ENCODE measurements at places on chromosomes 12 and 14.
A peak's percentile ranks its signal among the peaks of the same experiment; 100 is the strongest.

- peak; percentile 8 for DNase-seq
Observed at GRCh38 chr14:103385929-103386712, 906 bp downstream of the MARK3 start.

GRCh38 chr12:49557187-49557916, 10.6 kb downstream of the MCRS1 start:
- no peak for DNase-seq

GRCh38 chr12:106049546-106049945, 89.2 kb downstream of the NUAK1 start:
- no peak for DNase-seq

GRCh38 chr14:67426161-67426560, 14.2 kb upstream of the PLEK2 start:
- peak; percentile 42 for DNase-seq

- DNase-seq: no peak
Observed at GRCh38 chr14:60125918-60126317, 34.2 kb downstream of the PCNX4 start.

- DNase-seq: no peak
Observed at GRCh38 chr14:67928375-67928774, 108.8 kb downstream of the RAD51B start.

DNA sequence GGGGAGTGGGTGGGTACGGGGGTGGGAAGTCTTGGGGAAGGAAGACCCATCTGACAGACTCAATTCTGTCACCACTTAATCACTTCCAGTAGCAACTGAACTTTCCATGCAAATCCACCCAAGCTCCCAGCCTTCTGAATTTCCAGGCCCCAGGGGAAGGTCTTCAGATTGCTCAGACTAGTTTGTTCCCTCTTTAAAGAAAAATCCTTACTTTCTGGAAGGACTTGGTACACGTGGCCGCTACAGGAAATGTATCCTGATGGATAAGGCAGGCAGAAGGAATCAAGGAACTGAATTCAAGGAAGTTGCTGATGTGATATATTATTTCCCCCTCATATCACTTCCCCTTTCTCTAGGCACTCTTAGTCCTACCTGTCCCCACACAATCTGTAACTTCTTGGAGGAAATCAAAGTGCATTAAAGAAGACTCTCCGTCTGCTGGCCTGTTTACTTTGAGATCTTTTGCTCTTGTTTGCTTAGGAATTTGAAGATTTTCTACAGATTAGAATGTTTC, 6.4 kb downstream of the NFKBIA start:
- no peak for DNase-seq

DNA sequence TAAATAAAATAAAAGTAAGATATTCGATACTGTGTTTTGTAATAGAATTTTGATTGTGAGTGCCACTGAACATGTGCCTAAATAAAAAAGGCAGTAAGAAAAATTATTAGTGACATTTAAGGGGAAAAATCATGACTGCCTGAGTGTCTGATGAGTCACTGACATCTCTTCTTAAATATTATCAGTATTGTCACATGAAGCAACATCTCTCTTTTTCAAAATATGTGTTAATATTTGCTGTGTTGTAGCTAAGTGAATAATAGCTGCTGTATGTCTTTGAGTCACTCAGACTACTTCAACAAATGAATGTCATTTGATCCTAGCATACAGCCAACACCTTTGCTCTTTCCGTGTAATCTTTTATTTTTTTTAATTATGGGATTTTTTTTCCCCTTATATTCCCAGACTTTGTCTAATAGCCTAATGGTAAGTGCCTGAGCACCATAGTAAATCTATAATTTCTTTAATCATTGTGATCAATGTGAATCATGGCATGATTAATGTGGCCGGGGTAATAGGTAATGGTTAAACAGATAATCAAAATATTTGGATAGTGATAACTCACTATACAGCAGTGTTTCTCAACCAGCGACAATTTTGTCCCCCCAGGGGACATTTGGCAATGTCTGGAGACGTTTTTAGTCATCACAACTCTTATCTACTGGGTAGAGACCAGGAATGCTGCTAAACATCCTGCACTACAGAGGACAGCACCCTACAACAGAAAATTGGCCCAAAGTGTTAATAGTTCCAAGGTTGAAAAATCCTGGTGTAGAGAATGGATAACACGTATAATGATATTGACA, 11.7 kb upstream of the OTX2 start:
- no peak for DNase-seq

DNA sequence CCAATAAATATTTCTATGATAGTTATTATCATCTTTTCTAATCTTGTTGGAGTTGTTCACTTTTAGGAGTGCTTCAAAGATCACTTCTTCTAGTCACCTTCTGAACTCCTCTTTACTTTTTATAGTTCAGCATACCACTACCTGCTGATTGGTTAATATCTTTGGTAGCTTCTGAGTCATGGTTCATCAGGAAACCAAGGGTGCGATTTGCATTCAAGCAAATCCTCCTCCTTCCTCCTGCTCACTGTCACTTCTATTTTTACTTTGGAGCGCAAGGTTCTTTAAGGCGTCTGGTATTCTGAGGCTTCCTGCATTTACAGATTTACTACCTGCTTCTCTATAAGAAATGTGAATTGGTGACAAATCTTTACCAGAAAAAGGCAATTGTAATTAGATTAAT, 24.0 kb downstream of the SYT1 start:
- DNase-seq: peak; percentile 90

DNA sequence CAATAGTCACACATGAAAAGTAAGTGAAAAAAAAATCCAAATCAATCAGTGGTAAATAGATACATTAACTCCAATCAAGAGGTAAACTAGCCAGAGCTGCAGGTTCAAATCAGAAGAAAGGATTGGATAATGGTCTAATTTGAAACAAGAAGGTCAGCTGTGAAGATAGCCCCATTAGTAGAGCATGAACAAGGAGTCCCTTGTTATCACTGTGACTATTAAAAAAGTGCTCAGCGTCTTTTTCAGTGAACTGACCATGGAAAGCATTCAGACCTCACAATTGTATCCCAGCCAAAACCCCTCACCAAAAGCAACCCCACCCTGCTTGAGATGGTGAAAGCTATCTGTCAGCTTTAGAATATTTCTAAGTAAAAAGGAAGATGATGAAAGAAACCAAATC, 125.0 kb upstream of the EGLN3 start:
- no peak for DNase-seq

- DNase-seq: no peak
Observed at GRCh38 chr12:117470804-117471203, 109.4 kb upstream of the NOS1 start.

- no peak for DNase-seq
Observed at GRCh38 chr12:24231298-24231697, 281.8 kb upstream of the SOX5 start.

GRCh38 chr14:97306760-97307246, 509.6 kb downstream of the VRK1 start:
- peak; percentile 11 for DNase-seq

- no peak for DNase-seq
Observed at GRCh38 chr14:104774453-104775072, 21.0 kb downstream of the AKT1 start.

- DNase-seq: no peak
Observed at GRCh38 chr12:119992129-119992705, 3.2 kb downstream of the BICDL1 start.

DNA sequence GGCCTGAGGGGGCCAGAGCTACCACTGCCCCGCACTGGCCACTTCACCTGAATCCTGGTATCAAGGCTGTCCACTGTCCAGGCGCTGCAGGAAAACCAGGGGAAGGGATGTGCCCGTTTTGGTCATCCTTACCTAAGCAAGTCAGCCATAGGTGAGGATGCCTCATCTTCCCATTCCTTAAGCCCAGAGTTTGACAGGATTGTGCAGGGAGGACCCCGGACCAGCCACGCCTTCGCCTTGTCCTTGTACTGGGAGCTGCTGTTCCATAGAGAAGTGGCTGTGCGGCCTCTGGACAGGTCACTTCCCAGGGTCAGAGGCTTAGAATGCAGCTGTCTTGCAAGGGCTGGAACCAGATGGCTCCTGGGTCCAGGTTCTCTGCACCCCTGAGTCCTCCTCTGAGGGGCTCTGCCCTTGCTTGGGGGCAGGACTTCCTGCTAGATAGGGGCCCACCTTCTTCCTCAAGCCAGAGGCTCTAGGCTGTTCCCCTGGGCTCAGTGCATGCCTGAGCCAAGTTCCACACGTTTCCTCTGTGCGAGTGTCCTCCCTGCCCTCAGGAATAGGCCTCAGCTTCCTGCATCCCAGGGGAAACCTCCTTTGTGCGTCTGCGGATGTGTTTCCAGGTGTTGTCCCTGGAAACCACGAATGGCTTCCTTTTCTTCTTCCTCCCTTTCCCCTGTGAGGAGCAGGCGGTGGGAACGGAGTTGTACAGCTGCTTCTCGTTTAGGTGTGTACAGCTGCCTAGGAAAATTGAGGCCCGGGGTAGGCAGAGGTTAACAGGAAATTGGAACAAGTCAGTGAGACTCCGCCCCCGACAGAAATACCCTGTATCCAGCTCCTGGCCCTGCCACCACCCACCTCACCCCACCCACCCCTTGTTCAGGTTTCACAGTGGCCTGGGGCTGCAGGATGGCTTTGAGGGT, 54.3 kb upstream of the RIN3 start:
- no peak for DNase-seq

DNA sequence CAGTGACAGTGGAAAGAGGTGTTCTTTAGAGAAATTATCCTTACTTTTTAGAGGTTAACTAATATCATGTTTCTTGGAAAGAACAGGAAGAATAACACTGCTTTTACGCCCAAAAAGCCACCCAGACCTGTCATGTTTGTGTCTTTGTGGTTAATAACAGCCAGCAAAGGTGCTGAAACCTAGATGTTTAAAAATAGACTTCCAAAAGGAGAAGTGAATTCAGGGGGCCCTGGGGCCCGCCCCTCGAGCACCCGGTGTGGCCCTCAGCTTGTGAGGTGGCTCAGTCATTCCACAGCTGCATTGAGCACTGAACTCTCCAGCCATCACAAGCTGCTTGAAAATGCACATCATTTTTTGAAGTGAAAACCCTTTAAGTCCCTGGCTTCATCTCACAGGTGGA, 20.8 kb upstream of the AMN start:
- peak; percentile 66 for DNase-seq

DNA sequence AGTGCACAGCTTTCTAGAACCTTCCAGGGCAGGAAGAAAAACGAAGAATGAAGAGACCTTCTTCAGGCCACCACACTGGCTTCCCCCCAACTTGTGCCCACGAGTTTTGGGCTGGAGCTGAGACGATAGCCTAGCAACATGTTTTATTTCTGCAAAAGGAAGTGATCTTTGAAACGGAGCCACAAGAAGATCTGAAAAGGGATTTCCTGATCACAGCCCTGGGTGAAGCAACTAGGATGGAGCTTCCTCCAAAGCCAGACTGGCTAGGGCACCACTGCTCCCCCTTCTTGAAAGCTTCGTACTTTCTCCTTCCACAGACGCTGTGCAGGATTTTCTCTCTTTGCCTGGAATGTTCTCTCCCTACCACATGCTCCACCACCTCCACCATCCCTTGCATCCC, 418.3 kb downstream of the MED13L start:
- DNase-seq: no peak

- no peak for DNase-seq
Observed at GRCh38 chr12:132268674-132269073, 60.7 kb downstream of the GALNT9 start.

- peak; percentile 29 for DNase-seq
Observed at GRCh38 chr14:104827177-104828055, 26.5 kb downstream of the ZBTB42 start.

DNA sequence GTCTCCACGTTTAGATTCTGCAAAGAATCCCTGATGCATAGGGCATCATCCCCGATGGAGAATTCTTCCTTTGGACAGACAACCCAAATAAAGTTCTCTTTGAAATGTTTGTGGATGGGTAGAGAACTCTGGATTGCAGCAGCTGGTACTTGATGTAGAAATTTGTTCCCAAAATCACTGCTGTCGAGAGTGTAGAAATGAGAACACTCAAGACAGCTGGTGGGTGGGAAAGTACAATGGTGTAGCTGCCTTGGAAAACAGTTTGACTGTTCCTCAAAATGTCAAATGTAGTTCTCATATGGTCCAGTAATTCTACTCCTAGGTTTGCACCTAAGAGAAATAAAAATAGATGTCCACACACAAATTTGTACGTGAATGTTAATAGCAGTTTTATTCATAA, 671.5 kb upstream of the TMEM132C start:
- no peak for DNase-seq

- no peak for DNase-seq
Observed at GRCh38 chr12:75822416-75822815, 209.2 kb downstream of the PHLDA1 start.

DNA sequence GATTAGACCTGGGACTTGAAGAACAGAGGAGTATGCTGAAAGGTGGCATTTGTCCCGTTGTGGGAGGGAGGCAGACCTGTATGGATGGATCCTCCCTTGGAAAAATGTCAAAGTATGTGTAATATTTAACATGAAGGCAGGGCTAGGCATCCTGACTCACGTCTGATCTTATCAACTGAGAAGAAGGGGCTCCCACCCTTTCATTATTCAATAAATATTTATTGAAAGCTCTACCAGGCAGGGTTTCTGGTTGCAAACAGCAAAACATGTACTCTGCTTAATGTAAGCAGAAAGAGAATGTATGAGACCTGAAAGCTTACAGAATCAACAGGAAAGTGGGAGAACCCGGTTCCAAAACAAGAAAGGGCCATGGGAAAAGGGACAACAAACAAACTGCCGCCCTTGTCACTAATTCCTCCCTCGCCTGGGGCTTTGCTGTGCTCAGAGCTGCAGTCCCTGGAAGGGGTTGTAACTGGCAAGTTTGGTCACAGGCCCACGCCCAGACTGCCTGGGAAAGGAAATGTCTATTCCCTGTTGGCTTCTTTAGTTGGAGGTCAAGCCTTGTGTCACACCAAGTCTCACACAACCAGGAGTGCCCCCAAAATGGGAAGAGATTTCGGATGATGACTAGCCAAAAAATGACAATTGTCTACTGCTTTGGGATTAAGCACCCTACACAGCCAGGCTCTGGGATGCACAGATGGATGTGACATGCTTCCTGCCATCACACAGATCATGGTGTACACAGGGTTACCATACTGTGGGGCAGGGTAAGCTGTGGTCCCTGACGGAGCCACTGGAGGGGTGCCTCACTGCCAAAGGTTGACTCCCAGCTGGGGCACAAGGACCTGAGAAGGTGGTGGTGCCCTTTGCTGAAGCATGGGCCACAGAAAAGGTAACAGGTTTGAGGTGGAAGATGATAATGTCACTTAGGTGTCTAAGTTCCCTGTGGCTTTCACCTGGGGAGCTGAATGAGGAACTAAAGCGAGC, 36.8 kb downstream of the RAB35 start:
- DNase-seq: no peak

DNA sequence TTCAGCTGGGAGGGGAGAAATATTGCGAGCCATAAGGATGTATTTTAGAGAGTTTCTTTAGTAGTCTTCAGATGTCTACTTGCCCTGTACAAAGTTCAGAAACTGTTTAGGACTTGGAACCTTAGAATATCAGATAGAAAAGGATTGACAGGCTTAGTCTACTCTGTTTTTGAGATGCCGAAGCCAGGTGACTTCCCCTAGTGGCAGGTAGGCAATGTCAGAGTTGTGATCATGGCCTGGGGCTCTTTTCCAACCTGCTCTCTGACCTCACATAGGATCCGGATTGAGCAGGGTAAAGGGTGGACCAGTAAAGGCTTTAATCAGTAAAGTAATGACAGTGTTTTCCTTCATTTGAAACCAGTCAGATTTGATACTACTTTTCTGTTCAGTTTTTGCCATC, 59.6 kb downstream of the PRKCH start:
- no peak for DNase-seq

Measured in MM.1S (cell line).